ENCODE measurements at places on chromosomes 1 and 21.

DNA sequence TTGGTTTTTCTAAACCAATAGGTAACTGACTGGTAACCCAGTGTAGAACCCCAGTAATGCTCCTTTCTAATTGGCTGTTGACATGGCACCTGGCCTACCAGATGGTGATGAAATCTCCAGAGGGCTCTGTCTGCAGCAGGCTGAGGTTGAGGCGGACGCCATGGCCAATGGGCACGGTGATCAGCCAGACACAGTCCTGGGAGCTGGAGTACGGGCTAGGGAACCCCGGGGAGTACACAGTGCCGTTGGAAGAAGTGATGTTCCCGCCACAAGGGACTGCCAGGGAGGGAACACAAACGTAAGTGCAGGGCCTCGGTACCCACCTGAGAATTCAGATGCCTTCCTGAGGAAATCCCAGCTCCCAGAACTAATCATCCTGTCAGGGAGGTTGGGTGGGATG, 129.8 kb downstream of the ZSCAN20 start:
- no peak for DNase-seq

- no peak for DNase-seq
These were observed 4.5 kb upstream of the COL16A1 start for GRCh38 chr1:31708324-31708723.

GRCh38 chr1:223189525-223189902, 46.5 kb upstream of the TLR5 start:
- no peak for DNase-seq

- DNase-seq: no peak
These were observed at the start of gene GBP2 for GRCh38 chr1:89125913-89126580. GBP2 (minus strand) TSS chr1:89126114; CDS start chr1:89121966, 4,148 bp downstream.

DNA sequence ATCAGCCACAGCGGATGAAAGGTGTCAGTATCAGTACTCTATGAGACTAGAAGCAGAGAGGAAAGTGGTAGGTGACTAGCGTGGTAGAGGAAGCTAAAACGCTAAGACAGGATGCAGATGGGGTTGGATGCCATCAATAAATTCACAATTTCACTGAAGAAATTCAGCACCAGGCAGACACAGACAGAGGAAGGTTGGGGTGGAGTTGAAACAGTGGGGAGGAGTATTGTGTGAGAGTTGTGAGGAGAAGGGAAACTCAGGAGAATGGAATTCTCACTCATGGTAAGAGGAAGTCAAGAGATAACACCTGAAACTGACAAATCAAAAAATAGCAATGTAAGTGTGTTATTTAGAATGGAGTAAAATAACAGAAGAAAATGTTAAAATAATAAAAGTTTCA, 208.5 kb upstream of the DAB1 start:
- DNase-seq: no peak

DNA sequence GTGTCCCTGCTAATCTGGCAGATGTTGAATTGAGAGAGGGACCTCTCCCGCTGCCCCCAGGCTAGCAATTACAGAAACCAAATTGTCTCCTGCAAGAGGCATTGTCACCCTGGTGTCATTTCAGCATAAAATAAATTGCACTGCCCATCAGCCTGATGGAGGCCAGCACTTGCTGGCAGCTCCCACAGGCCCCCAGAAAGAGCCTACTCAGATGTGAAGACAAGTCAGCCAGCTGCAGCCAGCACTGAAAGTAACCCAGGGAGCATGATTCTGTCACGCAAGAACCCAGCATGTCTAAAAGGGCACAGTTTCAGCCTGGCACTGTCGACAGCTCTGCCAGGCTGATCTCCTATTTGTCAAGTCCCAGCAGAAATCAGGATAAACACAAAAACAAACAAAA, 110.3 kb upstream of the CTTNBP2NL start:
- DNase-seq: no peak

GRCh38 chr1:98897479-98897878, 107.2 kb downstream of the PLPPR5 start:
- no peak for DNase-seq

DNA sequence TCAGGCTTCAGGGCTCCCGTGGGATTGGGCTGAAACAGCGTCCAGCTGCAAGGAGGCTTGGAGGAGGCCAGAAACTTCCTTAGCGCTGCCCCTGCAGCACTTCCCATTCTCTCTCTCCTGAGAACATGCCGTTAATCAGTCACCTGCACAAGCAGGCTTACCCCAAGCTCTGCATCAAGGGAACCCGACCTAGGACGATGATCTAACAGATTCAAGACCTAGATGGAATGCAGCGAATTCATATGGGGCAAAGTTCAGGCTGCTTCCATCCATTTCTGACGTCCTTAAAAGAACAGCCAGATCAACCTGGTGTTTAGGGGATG, 114.1 kb downstream of the ERG start:
- no peak for DNase-seq

- DNase-seq: no peak
These were observed 177.7 kb downstream of the DPYD start for GRCh38 chr1:97743129-97743528.

Measured in NCI-H1436 treated with DMSO at 0.1 percent for 48 hours (cell line).